T-helper 17 cell (primary cell): ENCODE measurements at places on chromosomes 3 and 15. TPM values are rescaled to one million over a fixed set of nuclear protein-coding genes. Genes with fewer than 3 reads are reported as not detected.

NSMCE3 gene
- 29.1 TPM for total RNA-seq

CRYBG3 gene
- total RNA-seq: 6.5 TPM

GRCh38 chr15:50425219-50425618, 1.0 kb downstream of the USP8 start:
- H3K36me3 ChIP-seq: peaks cover 2% of the 10 kb centered on the region
- peaks cover 23% of the 10 kb centered on the region for H3K4me1 ChIP-seq
- peak overlapping the region; percentile 99 for H3K4me3 ChIP-seq
- H3K27ac ChIP-seq: peak overlapping the region; percentile 98
- no peak for DNase-seq
- no peaks in the 10 kb centered on the region for H3K27me3 ChIP-seq

- H3K27me3 ChIP-seq: no peaks in the 10 kb centered on the region
- no peak for DNase-seq
- no peak overlapping the region for H3K27ac ChIP-seq
Measured at GRCh38 chr15:25743548-25744275, 119.4 kb downstream of the ATP10A start.
